Suprapubic skin (tissue), 4 donors: ENCODE measurements at places on chromosomes 11 and 22.

- no peak for DNase-seq
Observed at GRCh38 chr22:41722496-41722895, 23.2 kb downstream of the MEI1 start.

GRCh38 chr22:47005506-47006408, 243.3 kb downstream of the TBC1D22A start:
- no peak for DNase-seq

GRCh38 chr11:90493379-90493778, 270.5 kb upstream of the CHORDC1 start:
- no peak for DNase-seq

DNA sequence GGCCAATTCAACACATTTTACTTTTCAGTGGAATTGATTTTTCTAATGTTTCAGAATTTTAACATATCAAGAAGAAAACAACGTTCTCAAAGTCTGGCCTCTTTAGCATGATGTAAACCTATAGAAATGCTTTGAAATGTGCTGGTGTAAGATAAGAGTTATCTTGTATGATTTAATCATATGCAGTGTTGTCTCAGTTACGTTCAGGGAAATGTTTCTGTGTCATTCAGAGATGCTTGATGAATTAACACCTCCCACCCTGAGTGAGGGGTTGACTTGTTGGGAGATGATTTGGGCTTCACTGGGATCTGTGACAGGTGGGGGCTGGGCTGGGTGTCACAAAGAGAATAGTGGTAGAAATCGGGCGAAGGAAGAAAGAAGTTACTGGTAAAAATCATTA, 15.7 kb upstream of the MYO18B start:
- DNase-seq = no peak

DNA sequence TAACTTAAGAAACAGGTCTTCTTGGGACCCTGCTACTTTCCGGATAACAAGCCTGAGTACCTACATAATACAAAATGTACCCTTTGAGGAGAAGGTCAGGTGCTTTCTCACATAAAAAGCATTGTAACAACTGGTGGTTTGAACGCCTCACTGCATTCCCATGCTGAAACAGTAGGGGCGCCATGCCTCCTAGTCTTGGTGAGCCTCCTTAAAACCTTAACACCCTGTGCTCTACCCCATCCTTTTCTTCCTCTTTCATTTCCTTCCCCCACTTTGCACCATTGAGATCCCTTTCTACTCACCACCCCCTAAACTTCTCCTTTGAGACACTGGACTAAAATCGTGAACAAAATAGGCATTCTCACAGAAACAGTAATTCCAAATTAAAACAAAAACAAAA, 729.3 kb downstream of the NTM start:
- DNase-seq = no peak

DNA sequence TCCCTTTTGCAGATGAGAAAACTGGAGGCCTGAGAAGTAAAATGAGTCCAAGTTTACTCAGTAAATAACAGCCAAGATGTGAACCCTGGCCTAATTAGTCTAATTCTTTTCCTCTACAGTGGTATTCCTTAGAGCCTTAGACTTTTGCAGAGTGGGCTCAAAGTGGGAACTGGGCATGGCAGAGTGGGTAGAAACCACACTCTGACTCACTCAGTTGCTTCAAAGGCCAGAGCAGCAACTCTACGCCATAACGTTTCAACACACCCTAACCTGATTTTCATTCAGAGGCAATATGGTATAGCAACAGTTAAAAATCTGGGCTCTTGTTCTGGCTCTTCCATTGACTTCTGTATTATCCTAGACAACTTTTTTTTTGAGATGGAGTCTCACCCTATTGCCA, 2.8 kb downstream of the THRSP start:
- DNase-seq = no peak

DNA sequence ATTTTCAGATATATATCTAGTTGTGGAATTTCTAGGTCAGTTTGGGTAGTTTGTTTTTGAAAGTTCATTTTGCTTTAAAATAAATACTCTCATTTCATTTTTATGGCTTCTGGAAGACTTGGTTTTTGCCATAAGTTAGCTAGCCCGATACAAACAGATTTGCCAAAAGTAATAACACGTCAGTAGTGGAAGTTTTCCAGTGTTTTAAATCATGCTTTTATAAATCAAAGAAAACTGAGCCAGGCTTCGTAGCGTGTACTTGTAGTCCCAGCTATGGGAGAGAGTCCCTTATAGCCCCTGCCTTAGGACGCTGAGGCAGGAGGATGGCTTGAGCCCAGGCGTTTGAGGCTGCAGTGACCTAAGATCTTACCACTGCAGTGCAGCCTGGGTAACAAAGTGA, 21.7 kb upstream of the MICALL1 start:
- DNase-seq = no peak

DNA sequence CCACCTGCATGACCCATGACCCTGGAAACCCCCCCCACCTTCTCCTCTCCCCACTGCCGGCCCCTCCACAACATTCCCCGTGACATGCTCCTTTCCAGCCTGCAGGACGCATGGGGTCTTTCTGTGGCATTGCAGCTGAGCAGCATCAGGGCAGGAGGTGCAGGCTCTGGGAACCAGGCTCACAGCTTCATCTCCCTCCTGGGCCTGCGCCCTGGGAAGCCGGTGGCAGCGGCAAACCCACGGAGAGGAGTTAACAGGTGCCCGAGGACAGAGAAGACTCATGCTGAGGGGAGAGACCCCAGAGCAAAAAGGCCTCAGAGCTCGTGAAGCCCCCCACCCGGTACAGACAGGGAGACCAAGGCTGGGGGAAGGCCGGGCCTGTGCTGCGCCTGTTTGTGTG, 32.2 kb downstream of the CDKN1C start:
- DNase-seq = no peak

GRCh38 chr11:71384561-71384960, 63.6 kb downstream of the DHCR7 start:
- DNase-seq = no peak

DNA sequence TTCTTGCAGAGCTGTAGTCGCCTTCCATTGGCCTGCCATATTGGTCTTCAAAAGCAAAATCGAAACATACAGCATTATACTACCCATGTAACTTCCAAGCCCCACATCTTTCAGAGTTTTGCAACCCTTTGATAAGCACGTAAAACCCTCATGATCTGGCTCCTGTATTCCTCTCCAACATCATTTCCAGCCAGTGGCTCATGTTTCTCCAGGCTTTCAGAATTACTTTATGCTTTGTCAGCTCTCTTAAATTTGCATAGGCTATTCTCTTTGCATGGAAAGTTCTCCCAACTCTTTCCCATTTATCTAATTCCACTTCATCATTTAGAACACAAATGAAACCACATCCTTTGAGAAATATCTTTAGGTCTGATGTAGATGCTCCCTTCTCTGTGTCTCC, 67.8 kb upstream of the DDI1 start:
- DNase-seq = no peak

- no peak for DNase-seq
Observed at GRCh38 chr11:11213117-11213516, 139.9 kb downstream of the CSNK2A3 start.
